Stomach (tissue), 19 donors: ENCODE measurements at places on chromosomes 3 and 15.

GRCh38 chr3:2944628-2945027 is 165.5 kb downstream of the IL5RA start:
- DNase-seq, result no peak

GRCh38 chr3:30954426-30954825 is 60.0 kb upstream of the GADL1 start:
- DNase-seq, result no peak

- no peak for DNase-seq
Measured at GRCh38 chr3:12816521-12817342, 20.3 kb downstream of the CAND2 start.

GRCh38 chr3:60000311-60001105 is 950.7 kb upstream of the CFAP20DC start:
- no peak for DNase-seq

DNA sequence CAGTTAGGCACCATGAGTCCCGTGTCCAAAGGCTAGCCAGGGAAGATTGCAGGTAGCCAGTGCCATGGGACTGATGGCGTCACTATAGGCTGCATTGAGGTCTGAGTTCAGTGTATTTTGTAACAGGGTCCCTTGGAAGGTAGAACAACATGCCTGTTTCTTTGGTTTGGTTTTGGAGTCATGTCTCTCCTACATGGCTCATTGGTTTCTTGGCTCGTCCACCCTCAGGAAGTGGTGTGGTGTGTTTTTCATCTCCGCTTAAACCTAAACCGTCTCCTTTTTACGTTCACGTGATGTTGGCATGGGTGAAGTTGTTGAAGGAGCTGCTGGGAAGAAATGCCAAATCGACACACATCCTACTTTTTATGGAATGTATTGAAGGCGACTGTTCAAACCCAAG is 71.6 kb downstream of the FLNB start:
- DNase-seq, result no peak

DNA sequence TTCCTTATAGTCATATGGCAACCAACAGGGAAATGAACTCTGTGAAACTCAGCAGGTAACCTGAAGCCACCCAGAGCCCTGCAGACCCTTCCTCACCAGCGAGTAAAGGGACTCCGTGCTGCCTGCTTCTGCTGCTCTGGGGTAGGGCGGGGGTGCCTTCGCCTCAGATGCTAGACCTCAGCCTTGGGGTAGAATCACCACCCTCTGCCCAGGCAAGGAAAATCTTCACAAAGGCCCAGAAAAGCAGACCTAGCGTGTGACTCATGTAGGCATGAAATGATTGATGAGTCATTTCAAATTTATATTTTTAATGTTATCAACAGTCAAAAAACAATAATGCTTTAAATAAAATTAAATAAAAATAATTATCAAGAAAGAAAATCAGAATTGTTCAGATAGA is 6.6 kb downstream of the STIMATE start:
- DNase-seq, result no peak

GRCh38 chr3:50245251-50245745 is 9.3 kb downstream of the GNAI2 start:
- no peak for DNase-seq

- DNase-seq, result no peak
Measured at GRCh38 chr3:128392818-128393544, 73.7 kb downstream of the DNAJB8 start.

- DNase-seq, result no peak
Measured at GRCh38 chr3:28859897-28860296, 421.0 kb upstream of the RBMS3 start.

GRCh38 chr3:12536423-12536822 is 8.9 kb downstream of the MKRN2OS start:
- no peak for DNase-seq

DNA sequence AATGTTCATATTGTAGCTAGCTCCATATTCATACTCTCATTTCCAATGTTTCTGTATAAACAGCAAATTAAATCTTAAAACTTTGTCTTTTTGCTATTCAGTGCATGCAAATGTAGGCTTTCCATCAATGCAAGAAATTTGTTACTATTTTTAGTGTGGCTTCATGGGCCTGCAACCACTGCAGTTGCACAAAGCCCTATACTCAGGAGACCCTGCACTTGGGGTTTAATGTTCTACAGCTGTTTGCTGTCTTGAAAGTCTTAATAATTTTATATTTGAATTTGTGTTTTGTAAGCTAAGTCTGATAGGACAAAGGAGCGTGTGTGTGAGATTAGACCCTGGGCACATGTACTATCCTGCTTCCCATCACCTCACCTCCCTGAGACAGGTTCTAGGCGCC is 9.6 kb downstream of the PYDC2 start:
- DNase-seq, result peak; percentile 9

- DNase-seq, result no peak
Measured at GRCh38 chr15:29802411-29802810, 19.9 kb downstream of the TJP1 start.

- no peak for DNase-seq
Measured at GRCh38 chr3:71707595-71707994, 17.6 kb downstream of the EIF4E3 start.

DNA sequence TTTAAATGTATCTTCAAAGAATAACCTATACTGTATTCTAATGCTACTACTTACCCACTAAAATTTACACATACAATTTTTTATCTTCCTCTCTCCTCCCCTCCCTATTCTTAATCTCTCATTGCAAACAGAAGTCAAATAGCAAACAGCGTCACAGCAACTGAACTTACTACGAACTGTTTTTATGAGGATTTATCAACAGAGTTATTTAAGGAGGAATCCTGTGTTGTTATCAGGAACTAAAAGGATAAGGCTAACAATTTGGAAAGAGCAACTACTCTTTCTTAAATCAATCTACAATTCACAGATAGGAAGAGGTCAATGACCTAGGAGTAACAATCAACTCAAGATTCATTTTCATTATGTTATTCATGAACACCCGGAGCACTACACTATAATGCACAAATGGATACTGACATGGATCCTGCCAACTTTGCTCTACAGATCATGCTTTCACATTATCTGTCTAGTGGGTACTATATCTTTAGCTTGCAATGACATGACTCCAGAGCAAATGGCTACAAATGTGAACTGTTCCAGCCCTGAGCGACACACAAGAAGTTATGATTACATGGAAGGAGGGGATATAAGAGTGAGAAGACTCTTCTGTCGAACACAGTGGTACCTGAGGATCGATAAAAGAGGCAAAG is 984 bp downstream of the FGF7 start:
- DNase-seq, result peak; percentile 48

GRCh38 chr15:68400066-68400456 is 31.9 kb downstream of the ITGA11 start:
- DNase-seq, result no peak

DNA sequence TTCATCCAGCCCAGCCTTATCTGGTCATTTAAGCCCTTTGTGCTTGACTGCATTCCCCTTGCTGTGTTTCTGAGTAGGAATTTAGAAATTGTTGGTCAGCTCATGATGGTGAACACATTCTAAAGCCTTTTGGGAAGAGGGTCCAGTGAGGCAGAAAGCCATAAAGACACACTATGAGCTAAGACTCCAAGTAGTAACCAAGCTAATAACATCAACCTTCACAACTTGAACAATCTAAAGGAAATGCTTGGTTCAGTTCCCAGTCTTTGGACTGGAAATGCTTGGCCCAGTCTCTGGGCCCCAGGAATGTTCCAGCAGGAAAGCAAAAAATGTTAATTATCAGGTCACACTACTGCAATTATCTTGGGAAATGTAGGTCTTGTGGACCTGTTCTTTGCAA is 7.7 kb downstream of the PLSCR1 start:
- no peak for DNase-seq

DNA sequence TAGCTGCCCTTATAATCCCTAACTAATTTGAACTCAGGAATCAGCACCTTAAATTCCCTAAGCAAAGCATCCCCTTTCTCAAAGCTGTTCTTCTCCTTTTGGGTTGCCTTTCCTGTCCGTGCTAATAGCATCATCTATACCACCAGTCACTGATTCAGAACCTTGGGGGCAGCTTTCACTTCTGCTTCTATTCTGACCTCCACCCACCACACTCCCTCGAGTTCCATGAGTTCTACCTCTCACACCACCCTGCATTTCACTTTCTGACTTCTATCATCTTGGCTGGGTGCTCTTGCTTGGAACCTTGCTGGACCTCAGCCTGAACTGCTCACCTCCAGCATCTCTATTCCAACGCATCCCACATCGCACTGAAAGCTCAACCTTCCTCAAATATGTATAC is 55.4 kb upstream of the KCNMB2 start:
- no peak for DNase-seq

DNA sequence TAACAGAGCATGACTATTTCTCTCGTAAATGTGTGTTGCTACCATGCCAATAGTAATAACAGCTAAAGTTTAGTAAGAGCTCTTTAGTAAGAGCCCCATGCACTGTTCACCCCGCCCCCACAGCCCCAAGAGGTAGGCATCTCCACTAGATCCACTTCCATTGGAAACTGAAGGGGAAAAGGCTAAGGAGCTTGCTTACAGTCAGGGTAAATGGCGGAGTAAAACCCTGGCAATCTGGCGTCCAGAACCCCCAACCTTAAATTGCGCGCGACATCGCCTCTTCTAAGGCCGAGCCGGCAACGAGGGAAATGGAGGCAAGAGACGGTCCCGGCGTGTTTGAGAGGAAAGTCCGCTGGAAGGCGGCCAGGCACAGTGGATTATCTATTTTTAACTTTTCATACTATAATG is 654 bp upstream of the C3orf38 start:
- DNase-seq, result no peak

DNA sequence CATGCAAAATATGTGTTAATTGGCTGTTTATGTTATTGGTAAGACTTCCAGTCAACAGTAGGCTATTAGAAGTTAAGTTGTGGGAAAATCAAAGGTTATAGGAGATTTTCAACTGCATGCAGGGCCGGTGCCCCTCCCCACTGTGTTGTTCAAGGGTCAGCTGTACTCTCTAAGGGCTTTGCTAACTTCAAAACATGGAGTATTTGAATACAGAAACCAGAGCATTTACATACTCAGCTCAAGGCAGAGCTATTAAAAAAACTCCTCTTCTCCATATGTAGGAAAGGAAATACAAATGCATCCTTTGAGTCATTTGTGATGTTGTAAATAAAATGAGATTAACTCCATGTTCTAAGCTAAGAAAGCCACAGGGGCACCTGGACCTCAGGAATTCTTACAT is 16.8 kb downstream of the IL17RB start:
- DNase-seq, result no peak

GRCh38 chr15:44157679-44158078 is 37.4 kb downstream of the FRMD5 start:
- no peak for DNase-seq

DNA sequence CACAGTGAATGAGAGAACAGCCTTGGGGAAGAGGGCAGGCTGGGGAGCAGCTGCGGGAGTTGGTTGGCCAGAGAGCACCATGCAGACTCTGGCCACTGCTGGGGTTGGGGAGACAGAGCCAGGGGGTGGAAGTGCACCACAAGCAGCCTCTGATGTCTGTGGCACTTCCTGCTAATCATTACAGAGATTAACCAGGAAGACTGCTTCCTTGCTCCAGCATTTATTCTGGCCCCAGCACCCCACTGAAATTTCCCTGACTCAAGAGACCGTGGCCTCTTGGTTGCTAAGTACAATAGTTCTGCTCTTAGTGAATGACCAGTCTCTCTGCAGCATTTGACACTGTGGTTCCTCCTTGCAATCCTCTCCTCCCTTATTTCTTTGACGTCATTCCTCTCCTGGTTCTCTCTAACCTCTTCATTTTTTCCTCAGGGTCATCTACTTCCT is 266.2 kb upstream of the ROPN1 start:
- no peak for DNase-seq

- DNase-seq, result no peak
Measured at GRCh38 chr3:13452490-13453335, 27.4 kb upstream of the HDAC11 start.

- DNase-seq, result no peak
Measured at GRCh38 chr3:151743855-151744254, 10.1 kb downstream of the AADACL2 start.

DNA sequence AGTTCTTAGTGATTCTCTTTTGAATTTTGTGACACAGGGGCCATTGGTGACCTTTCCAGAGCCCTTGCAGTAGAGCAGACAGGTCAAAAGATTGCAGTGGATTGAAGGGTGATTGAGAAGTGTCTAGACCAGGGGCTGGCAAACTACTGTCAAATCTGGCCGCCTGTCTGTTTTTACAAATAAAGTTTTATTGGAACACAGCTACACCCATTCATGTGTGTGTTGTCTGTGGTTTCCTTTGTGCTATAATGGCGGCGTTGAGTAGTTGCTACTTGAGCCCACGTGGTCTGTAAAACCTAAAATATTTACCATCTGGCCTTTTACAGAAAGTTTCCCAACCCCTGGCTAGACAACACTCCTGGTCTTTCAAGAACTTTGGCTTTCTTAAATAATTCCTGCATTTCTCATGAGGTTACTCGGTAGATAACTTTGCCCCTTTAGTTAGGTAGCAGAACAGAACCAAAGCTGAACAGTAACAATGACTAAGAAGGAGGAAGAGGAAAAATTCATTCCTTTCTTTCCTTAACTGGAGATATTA is 265.1 kb upstream of the NR2E3 start:
- DNase-seq, result no peak

GRCh38 chr3:47722859-47723258 is 58.8 kb downstream of the SMARCC1 start:
- no peak for DNase-seq

- no peak for DNase-seq
Measured at GRCh38 chr3:19213603-19214220, 65.4 kb downstream of the KCNH8 start.

DNA sequence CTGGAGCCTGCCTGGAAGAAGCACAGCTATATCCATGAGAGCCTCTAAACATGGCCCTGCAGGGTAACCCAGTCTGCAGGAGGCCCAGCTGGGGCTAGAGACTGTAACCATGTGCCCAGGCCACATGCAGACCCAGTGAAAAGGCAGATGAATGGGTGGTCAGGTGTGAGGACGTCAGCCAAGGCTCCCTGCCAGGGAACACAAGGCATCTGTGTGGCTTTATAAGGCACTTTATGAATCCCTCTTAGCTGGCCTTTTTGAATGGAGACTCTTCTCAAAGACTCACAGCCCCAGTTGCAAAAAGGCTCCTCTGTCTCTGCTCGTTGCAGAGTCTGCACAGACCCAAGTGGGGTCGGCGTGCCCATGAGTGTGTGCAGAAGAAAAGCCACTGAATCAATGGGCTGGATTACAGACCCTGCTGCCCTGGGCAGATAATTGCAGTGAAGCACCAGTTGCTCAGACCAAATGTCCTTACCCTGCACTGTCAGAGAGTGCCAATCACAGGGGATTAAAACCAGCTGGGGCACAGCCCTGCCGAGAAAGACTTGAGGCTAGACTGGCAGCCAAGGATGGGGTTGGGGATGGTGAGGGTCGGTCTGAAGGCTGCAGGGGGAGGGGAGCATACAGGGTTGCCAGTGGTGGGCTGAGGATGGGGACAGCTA is 154.2 kb downstream of the RAB11A start:
- no peak for DNase-seq
